ENCODE measurements at places on chromosomes 12 and 14. TPM values are rescaled to one million over a fixed set of nuclear protein-coding genes. Genes with fewer than 3 reads are reported as not detected.

The NRDE2 gene
- total RNA-seq = 9.3 TPM

The DGKA gene
- total RNA-seq = 47.7 TPM

The BRMS1L gene
- total RNA-seq = 7.5 TPM

The ITPK1 gene
- total RNA-seq = 132 TPM

The FAM222A gene
- total RNA-seq = 0.62 TPM

The BHLHE41 gene
- 21.6 TPM for total RNA-seq

The HAL gene
- not detected for total RNA-seq

The TPPP2 gene
- total RNA-seq = not detected

The KRT75 gene
- not detected for total RNA-seq

The ZCCHC8 gene
- 14.1 TPM for total RNA-seq

The RPGRIP1 gene
- total RNA-seq = 0.23 TPM

The PCNX1 gene
- total RNA-seq = 64.9 TPM

The PLA2G1B gene
- total RNA-seq = not detected

Data from gastroesophageal sphincter (tissue), 4 donors.